Dermis blood vessel endothelial cell (primary cell): ENCODE measurements at places on chromosomes 2 and 18.

DNA sequence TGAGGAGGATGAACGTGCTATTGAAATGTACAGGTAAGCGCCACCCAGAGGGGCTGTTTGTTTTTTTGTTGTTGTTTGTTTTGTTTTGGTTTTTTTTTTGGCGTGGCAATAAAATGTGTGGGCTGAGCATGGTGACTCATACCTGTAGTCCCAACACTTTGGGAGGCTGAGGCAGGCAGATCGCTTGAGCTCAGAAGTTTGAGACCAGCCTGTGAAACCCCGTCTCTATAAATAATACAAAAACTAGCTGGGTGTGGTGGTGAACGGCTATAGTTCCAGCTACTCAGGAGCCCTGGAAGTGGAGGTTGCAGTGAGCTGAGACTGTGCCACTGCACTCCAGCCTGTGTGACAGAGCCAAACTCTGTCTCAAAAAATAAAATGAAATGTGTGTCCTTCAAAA lies 6.2 kb downstream of the PDCL3 start:
- no peak for DNase-seq

- DNase-seq = no peak
Observed at GRCh38 chr2:75342504-75343175, 143.3 kb upstream of the TACR1 start.

DNA sequence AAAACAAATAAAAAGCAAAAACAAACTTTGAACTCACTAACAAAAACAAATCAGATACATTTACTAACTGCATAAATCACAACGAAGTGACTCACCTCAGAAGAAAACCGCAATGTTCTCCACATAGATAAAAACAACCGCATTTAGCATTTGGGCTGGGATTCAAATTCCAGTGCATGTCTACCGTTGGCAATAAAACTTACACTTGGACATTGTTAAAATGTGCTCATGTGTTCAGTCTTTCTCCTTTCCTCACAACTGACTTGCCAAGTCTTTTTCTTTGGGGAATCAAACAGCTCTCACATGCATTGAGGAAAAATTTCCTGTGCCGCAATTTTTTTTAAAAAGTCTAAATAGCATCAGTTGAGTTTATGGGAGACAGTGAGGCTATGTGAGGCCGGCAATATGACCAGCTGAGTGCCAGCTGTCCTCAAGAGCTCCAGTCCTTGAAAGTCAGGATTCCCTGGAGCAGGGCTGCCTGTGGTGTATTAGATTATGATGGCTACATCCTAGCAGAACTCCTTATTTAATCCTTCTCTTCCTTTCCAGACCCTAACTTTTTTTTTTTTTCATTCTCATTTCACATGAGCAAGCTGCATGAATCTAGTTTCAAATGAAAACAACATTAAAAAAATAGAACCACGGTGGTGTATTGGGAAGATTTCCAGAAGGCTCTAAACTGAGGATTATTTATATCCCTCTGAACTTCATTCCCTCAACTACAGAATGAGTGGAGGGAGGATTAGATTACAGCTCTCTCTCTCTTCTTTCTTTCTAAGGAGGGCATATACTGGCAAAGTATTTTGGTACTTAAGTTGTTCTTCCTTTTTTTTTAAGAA lies 70.2 kb upstream of the MEIS1 start:
- DNase-seq = no peak

DNA sequence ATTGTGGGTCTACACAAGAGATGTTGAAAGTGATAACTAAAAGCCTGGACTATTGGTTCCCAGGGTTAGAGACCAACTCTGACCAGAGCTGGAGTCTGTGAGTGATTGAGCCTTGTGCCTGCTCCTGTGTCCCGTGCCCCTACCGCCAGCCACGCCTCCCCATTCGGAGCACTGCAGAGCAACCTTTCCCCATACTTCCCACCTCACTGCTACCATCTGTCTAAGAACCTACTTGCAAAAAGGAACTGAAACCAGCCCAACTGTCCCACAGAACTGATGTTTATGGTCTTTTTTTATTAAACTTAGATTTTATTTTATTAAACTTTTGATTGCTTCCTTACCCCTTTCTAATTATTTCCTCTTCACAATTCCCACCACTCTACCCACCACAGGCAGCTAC lies 300.3 kb upstream of the MGAT5 start:
- DNase-seq = no peak

DNA sequence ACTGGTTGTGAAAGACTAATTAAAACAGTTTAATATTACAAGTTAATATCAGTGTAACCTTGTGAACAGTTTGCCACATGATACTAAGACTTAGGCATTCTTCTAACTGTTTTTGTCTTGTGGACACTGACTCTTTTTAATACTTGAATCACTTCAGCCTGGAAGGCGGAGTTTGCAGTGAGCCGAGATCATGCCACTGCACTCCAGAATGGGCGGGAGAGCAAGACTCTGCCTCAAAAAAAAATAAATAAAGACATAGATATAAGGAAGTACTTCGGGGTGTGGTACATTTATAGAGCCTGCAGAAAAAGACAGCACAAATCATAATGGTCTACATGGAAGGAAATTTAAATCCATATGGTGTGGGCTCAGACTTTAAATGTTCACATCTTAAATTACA lies 300.4 kb upstream of the NETO1 start:
- DNase-seq = no peak

- no peak for DNase-seq
Observed at GRCh38 chr2:217941339-217941738, 61.5 kb downstream of the TNS1 start.

- no peak for DNase-seq
Observed at GRCh38 chr2:43081131-43081765, 145.2 kb downstream of the ZFP36L2 start.

GRCh38 chr18:43590182-43590903 lies 313.1 kb upstream of the SYT4 start:
- no peak for DNase-seq

GRCh38 chr2:143471550-143471949 lies 342.3 kb downstream of the ARHGAP15 start:
- no peak for DNase-seq

- no peak for DNase-seq
Observed at GRCh38 chr18:26342646-26343045, 116.4 kb downstream of the TAF4B start.

- DNase-seq = no peak
Observed at GRCh38 chr2:53813151-53813550, 26.3 kb downstream of the ERLEC1 start.

DNA sequence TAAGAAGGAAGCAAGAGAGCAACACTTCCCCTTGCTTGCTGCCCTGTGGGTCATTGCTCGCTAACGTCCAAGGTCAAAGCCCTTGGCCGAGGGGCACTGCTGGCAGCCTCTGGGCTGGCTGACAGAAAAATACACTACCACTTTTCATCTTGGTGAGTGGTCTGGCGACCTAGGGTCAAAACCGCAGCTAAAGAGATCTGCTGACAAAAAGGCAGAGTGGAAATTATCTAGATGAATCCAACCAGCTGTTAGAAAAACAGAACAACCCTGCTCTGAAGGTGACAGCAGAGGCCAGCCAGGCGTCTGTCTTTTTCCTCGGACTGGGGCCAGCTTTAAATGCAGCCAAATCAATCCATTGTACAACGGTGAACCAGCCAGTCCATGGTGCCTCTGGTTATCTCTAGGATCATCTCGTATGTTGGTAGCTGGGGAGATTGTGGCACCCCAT lies 92.6 kb downstream of the CD8B2 start:
- DNase-seq = no peak

DNA sequence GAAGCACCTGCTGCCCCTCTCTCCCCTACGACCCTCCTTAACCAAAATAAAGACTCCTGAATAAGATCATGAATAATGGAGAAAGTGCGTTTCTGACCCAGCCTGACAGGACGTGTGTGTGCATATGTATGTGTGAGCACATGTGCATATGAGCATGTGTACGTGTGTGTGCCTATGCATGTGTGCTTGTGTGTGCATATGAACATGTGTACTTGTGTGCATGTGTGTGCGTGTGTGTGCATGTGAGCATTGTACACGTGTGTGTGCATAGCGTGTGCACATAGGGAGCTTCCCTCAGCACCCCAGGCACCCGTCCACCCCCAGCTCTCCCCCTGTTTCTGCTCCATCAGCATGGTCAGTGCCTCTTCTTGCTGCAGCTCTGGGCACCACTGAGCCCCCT lies 10.7 kb downstream of the KCNIP3 start:
- DNase-seq = no peak
